Heart right ventricle (tissue), 16 donors: ENCODE measurements at places on chromosomes 13 and 19.

DNA sequence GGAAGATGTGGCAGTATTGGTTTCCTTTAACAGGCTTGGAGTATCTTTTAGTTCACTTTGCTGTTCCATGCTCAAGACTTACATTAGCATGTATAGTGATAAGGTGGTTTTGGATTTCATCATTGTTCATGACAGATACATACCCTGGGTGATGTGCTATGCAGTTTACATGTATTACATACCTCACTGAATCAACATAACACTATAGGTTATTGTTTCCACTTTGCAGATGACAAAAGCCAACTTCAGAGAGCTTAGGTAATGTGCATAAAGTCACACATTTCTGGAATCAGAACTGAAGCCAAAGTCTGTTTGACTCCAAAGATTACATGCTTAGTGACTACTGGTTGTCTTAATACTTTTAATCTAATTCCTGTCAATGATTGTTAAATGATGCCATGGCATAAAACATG, 7.1 kb downstream of the COMMD6 start:
- DNase-seq, result no peak

DNA sequence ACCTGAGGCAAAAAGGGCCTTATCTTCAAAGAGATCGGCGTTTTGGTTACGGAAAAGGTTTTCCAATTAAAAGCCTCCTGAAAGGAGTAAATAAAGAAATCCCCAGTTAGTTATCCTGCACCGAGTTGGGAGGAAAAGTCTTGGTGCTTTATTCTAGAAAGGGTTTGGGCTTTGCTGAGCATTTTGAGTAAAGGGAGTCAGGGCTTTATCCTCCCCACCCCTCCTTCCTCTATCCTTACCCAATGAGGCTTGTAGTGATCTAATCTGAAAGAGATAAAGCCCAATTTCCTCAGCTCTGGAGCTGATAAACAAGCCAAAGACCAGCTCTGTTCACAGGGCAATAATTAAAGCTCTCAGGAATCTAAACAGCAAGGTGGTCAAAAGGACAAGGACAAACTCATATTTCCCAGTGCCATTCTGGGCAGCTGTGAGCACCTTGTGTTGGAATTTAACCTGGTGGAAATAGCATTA, 188.9 kb upstream of the TSC22D1 start:
- no peak for DNase-seq

DNA sequence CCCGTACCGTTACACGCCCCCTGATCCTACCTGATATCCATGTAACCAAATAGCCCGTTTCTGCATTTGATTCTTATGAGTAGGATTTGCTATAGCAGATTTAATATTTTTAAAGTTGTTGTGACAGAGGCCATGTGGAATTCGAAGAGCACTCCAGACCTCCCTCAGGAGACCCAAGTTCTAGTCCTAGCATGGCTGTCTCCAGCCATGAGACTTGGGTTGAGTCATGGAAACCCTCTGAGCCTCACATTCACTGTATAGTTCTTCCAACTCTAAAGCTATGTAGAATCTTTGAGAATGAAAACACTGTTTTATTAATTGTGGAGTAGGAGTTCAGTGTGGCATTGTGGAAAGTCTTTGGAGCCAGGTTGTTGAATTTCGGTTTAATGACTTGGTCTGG, 8.0 kb upstream of the GPR183 start:
- DNase-seq, result no peak

DNA sequence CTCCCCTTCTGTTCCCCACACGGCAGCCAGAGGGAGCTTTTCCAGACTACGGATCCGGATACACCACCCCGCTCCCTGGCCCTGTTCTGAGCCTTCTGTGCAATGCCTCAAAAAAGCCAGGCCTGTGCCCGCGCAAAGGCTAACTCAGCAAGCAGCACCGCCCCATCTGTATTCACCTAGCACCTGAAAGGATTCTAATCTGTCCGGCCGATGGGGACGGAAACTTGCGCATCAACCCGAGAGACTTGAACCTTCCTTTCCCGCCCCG, 589 bp downstream of the ZBTB45 start:
- peak; percentile 62 for DNase-seq

GRCh38 chr19:3434630-3435553, 45.4 kb downstream of the SMIM24 start:
- peak; percentile 97 for DNase-seq

DNA sequence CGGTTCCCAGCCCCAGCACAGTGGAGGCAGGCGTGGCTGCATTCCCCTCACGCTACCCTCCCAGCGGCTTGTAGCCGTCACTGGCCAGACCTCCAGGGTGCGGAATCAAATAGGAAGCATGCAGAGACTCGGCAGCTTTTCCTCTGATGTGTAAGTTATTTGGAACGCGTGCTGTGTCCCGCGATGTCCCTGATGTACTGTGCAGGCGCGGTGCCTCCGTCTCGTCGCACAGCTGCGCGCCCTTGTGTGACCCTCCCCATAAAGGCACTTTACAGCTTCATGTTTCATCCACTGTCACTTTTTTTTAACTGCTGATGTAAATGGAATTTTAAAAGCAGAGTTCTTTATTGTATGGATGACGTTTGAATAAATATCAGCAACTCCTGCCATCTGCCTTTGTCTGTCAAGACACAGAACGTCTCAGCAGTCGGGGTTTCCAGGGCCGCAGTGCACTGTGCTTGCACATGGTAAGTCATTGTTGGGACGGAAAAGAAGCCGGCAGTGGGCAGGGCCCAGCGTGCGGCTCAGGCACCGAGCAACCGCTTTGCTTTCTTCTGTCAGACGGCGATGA, 7.3 kb upstream of the F7 start:
- no peak for DNase-seq

- no peak for DNase-seq
These were observed 6.3 kb downstream of the TTYH1 start for GRCh38 chr19:54421521-54421920.

GRCh38 chr13:109610517-109610916, 175.9 kb downstream of the IRS2 start:
- peak; percentile 23 for DNase-seq

- DNase-seq, result peak; percentile 53
These were observed 88.8 kb downstream of the GNG7 start for GRCh38 chr19:2613507-2614295.

DNA sequence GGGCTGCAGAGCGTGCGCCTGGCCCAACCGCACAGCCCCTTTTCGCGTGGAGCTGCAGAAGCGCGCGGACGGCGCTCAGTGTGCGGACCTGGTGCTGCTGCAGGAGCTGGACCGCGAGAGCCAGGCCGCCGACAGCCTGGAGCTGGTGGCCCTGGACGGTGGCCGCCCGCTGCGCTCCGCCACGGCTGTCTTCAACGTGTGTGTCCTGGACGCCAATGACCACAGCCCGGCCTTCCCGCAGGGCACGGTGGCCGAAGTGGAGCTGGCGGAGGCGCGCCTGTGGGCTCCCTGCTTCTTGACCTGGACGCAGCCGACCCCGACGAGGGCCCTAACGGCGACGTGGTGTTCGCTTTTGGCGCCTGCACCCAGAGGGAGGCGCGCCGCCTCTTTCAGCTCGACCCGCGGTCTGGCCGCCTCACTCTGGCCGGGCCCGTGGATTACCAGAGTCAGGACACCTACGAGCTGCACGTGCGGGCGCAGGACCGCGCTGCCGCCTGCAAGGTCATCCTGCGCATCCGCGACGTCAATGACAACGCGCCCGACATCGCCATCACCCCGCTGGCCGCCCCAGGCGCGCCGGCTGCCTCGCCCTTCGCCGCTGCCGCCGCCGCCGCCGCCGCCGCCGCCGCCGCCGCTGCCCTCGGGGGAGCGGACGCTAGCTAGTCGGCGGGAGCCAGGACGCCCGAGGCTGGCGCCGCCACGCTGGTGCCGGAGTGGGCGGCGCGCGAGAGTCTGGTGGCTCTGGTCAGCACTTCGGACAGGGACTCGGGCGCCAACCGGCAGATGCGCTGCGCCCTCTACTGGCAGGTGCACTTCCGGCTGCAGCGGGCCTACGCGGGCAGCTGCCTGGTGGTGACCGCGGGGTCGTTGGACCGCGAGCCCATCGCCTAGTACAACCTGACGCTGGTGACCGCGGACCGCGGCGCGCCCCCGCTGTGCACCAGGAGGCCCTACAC, 172.2 kb downstream of the OLFM4 start:
- DNase-seq, result peak; percentile 48

- DNase-seq, result no peak
These were observed 55.1 kb upstream of the STARD13 start for GRCh38 chr13:33340631-33341030.

GRCh38 chr13:28339419-28339818, 155.5 kb downstream of the FLT1 start:
- no peak for DNase-seq

GRCh38 chr19:8370176-8371010, 6.4 kb downstream of the ANGPTL4 start:
- no peak for DNase-seq

- DNase-seq, result no peak
These were observed 285.8 kb downstream of the FGF9 start for GRCh38 chr13:21956666-21957065.

- DNase-seq, result no peak
These were observed 76.2 kb downstream of the FOXO1 start for GRCh38 chr13:40590112-40590862.

GRCh38 chr19:30022659-30023058, 80.6 kb downstream of the URI1 start:
- DNase-seq, result no peak

DNA sequence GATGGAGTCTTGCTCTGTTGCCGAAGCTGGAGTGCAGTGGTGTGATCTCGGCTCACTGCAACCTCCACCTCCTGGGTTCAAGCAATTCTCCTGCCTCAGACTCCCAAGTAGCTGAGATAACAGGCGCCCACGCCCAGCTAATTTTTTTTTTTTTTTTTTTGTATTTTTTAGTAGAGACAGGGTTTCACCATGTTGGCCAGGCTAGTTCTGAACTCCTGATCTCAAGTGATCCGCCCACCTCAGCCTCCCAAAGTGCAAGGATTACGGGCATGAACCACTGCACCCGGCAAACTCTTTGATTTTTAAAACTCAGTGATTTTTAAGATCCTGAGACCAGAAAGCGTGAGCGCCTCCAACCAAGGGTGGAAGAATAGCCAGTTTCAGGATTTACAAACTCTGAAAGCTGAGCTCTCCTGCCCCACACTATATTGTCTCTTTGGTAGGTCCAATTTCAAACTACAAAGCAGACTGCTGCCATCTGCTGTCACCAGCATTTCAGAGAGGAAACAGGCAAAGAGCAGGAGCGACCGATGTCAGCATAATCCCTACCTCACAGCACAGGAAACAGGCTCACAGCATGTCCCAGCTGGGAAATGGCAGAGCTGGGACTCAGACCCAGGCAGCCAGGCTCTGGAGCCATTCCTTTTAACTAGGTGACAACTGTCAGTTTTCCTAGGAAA, 9.2 kb downstream of the NOSIP start:
- DNase-seq, result no peak

- no peak for DNase-seq
These were observed 20.5 kb downstream of the SMARCA4 start for GRCh38 chr19:10981252-10981895.

- no peak for DNase-seq
These were observed 25.7 kb downstream of the SHC2 start for GRCh38 chr19:435056-435706.

GRCh38 chr13:97434397-97435201, 630 bp downstream of the RAP2A start:
- peak; percentile 40 for DNase-seq

- DNase-seq, result no peak
These were observed 838.8 kb downstream of the PCDH9 start for GRCh38 chr13:66391322-66391721.

- DNase-seq, result no peak
These were observed 583.0 kb upstream of the SPRY2 start for GRCh38 chr13:80923907-80924306.

- DNase-seq, result no peak
These were observed 3.0 kb downstream of the POU4F1 start for GRCh38 chr13:78600280-78600883.

DNA sequence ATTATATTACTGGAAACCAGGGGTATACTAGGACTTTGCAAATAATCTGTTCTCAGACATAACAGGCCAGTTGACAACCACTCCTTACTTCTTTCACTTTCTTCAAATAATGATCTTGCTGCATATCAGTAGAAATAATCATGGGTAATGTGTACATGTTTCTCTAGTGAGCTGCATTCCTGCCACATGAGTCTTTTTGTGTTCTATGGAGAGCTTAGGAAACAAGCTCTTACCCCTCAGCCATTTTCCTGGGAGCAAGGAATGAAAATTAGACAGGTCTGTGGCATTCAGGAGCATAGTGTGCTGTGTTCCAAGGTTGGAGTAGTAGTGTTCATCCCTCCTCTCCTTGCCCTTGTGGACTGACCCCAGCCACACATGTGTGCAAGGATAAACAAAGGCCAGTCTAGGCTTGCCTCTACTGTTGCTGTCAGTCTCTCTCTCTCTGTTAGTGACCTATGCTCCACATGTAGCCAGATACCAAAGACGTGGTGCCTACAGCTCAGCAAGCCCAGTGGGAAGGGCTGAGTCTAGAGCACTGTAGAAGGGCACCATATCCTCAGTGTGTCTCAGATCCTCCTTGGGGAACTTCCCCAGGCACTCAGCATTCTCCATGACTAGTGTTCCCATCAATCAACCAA, 11.5 kb upstream of the OXGR1 start:
- DNase-seq, result no peak

DNA sequence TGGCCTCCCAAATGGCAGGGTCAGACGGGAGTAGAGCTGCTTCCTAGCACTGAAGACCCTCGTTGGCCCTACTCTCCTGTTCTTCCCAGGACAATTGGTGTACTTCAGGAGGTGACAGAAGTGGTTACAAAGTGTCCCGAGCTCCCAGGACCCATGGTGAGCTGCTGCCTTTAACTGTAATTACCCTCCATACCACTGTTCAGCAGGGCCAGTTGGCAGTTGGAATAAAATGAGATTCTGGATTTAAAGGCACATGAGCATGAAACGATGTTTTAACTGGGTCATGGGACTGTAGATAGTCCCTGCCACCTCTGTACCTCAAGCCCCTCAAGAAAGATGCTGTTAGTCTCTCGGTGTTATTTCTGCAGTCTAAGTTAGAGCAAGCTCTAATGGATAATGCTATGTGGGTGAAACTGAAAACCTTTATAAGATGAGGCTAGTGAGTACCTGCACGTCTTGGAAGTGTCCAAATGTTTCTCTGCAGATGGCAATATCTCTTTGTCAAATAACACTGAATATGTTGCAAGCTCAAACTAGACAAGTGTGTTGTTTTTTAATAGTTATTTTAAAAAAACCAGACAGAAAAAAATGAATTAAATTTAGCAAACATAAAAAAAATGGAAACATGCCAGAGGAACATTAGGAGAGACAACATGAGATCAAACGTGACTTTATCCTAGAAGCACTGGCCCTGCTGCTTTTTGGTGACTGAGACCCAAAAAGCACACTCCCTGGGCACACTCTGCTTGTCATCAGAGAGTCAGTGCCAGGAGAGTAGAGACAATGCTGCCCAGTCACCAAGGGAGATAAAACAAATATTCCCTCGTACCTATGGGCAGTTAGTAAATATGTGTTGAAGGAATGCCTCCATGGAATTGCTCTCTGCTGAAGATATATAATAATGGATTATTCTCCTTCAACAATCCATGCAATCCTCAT, 266.3 kb downstream of the LMO7 start:
- DNase-seq, result no peak

- no peak for DNase-seq
These were observed 121.6 kb downstream of the KDM4B start for GRCh38 chr19:5090465-5091017.

- no peak for DNase-seq
These were observed 145.3 kb downstream of the POSTN start for GRCh38 chr13:37453246-37453645.

GRCh38 chr13:27172495-27172842, 858 bp upstream of the USP12 start:
- peak; percentile 15 for DNase-seq
